ENCODE measurements at places on chromosomes 7 and 10.

GRCh38 chr10:125584954-125585353 lies 98.0 kb downstream of the TEX36 start:
- no peak for DNase-seq

DNA sequence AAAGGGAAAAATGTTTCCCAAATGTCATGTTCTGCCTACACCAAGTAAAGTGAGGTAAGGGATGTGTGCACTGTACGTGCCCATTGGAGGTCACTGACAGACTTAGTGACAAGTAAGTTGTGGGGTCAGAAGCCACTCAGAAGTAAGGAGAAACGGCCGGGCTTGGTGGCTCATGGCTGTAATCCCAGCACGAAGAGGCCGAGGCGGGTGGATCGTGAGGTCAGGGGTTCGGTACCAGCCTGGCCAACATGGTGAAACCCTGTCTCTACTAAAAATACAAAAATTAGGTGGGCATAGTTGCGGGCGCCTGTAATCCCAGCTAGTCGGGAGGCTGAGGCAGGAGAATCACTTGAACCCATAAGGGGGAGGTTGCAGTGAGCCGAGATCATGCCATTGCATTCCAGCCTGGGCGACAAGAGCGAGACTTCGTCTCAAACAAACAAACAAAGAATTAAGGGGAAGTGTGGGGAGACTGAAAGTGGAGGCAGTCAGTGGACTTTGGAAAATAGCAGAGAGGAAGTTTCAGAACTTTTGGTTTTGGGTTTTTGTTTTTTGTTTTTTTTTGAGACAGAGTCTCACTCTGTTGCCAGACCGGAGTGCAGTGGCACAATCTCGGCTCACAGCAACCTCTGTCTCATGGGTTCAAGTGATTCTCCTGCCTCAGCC lies 114.8 kb downstream of the WDFY4 start:
- no peak for DNase-seq

GRCh38 chr10:17867056-17867455 lies 57.9 kb downstream of the MRC1 start:
- no peak for DNase-seq

- DNase-seq, result no peak
These were observed 182.4 kb downstream of the SEM1 start for GRCh38 chr7:96527133-96527827.

DNA sequence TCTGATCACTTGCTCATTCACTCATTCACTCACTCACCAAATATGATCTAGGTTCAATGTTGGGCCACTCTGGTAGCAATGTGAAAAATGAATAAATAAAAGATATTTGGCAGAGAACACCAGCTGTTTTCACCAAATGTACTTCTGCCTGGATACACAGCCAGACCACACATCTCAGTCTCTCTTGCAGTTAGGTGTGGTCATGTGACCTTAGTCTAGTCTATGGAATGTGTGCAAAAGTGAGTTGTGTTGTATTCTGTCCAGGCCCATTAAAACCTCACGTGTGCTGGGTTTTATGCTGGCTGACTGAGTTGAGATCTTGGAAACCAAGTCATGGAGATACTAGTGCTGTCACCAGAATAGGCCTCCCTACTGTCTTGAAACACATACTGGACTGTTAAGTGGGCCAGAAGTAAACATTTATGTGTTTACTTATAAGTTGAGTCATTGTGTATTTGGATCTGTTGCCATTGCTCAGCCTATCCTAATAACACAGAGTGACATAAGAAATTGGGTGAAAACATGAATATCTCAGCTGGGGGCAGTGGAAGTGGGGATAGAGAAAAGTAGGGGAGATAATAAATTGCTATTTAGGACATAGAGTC lies 145.5 kb downstream of the PTEN start:
- no peak for DNase-seq

DNA sequence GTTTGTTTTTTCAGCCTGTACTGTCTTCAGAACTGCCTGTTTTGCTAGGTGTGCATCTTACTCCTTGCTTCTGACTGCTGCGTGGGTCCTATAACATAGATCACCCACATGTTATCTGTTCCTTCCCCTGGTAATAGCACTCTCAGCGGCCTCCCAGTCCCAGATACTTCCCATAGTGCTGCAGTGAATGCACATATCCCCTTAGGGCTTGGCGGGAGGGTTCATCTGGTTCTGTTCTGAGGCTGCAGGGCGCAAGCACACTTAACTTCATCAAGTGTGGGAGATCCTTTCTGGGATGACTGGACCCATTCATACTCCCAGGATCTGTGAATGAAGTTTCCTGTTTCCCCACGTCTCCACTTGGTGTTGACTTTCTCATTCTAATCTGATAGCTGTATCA lies 90.7 kb downstream of the CELF2 start:
- no peak for DNase-seq

DNA sequence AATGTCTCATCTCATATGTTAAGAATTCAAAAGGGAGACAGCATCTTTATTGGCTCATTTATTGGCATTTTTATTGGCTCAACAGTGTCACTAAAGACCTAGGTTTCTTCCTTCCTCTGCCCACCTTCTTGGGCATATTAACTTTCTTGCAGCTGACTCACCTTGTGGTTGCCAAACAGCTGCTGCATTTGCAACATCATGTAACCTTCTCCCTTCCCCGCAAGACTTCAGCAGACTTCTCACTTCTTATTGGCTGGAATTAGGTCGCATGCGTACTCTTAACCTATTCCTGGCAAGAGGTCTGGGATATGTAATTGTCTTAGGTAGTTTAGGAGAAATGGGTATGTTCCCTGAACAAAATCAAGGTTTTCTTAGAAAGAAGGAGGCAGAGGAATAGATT lies 263.2 kb downstream of the POU6F2 start:
- no peak for DNase-seq

- no peak for DNase-seq
These were observed 128.9 kb downstream of the RGS10 start for GRCh38 chr10:119413471-119414080.

GRCh38 chr7:44798649-44799305 lies 2.3 kb downstream of the PPIA start:
- no peak for DNase-seq

GRCh38 chr7:6578114-6579084 lies 1.1 kb downstream of the ZDHHC4 start:
- DNase-seq, result no peak

DNA sequence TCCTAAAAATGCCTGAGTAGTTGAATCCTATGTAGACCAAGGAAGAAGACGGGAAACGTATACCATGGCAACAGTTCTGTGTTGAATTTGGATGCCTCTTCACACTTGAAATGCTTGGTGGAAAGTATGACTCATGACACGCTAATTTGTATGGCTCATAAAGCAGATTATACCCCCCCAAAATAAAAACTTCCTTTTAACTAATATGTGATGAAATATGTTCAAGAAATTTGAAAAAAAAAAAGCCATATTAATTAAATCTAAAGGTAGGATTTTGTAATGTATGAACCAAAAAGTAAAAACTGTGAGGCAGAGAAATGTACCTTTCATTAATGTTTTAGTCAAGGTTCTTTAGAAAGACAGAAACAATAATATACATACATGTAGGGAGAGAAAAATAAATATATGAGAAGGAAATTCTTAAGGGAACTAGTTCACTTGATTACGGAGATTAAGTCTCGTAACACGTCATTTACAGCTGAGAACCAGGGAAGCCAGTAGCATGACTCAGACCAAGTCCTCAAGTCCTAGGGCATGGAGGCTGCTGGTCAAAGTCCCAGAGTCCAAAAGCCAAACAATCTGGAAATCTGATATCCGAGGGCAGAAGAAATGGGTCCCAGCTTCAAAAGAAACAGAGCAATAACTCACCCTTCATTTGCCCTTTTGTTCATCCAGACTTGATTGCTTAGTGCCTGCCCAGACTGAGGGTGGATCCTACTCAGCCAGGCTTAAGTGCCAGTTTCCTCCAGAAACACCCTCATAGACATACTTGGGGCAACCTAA lies 485.1 kb downstream of the SEMA3D start:
- no peak for DNase-seq

DNA sequence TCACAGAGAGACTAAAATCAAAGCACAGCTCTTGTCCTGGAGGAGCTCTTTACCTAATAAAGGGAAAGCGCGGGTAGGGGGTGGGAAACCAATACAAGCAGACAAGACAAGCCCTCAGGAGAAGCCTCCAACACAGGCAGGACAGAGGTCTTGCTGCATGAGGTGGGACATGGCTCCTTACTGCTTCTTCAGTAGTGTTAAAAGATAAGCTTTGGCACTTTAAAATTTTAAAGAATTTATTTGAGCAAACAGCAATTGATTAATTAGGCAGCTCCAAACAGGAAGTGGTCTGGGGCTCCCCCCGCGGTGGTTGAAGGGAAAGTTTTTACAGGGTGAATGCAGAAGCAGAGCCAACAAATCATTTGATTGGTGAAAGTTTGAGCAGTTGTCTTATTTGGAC lies 50.3 kb upstream of the MACC1 start:
- DNase-seq, result no peak

DNA sequence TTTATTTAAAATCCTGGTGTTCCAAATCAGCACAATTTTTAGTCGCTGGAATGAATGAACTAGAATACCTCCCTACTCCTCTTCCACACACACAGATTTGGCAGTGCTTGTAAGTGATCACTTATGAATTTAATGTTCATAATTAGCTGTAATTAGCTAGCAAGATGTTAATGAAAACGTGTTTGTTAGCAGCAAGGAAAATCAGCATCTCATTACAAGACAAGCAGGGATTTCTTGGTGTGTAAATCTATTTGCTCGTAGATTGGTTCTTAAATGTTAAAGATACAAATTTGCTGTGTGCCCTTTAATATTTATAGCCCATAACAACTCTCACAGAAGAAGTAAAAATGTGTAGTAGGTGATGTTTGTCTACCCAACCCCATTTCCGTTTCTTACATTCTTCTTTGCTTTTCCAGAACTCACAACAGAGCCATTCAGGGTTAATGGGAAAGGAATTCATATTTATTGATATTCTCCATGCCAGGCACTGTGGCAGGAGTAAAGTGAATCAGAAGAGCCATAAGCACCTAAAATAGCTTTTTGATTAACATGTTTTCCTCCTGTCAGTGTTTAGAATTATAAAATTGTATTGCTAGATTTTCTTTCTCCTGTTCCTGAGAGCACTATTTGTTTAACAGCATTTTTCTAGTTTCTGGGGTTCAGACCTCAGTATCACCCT lies 49.6 kb downstream of the SEMA3C start:
- no peak for DNase-seq

DNA sequence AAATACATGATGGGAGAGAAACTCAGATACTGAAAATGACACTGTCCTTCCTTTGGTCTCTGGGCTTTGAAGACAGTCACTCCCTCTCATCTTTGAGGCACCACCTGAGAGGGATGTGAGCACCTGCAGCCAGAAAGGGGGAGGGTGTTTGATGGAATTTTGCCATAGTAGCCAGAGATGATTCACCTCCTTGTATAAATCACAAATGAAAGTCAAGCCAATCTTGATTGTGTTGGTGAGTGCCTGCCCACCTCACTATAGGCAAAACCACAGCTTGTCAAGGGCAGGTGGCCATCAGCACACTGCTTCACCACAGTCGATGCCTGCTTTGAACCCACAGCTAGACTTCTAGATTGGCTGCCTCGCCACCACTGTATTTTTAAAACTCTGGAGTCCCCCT lies 48.2 kb downstream of the PON1 start:
- DNase-seq, result no peak

GRCh38 chr7:136183981-136184380 lies 206.8 kb upstream of the MTPN start:
- DNase-seq, result no peak

DNA sequence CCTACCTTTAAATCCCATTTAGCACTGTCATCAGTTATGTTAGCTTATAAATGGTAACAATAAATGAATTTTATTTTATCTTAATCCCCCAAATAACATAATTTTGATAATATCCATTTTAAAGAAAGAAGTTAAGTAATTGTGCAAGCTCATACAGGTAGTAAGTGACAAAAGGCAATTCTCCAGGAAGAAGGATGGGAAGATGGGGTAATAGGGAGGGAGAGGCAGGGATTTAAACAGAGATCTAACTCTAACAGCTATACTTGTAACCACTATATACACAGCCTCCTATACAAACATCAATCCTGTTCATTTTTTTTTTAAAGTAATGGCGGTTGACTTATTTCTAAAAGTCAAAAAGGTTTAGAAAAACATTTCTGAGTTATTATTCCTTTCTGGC lies 119.4 kb downstream of the SGMS1 start:
- no peak for DNase-seq

DNA sequence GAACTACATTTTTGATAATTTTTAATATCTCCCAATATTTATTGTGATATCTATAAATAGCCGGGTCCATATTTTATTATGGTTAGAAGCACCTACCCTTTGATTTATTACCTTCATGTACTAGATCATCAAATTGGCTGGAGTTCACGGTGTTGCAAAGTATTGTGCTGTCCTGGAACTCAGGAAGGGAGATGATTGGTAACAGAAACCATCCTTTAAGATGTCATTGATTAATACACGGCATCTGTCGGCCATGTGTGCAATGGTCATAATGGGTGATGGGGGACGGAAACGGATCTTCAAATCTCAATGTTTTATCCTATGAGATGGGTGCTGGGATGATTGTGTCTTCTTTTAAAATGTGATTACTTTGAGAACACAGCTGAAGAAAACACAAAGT lies 157.0 kb downstream of the NEBL start:
- DNase-seq, result no peak

GRCh38 chr7:151301471-151302462 lies 39.8 kb upstream of the NUB1 start:
- no peak for DNase-seq

GRCh38 chr10:85168243-85168642 lies 839.9 kb downstream of the CCSER2 start:
- DNase-seq, result no peak

DNA sequence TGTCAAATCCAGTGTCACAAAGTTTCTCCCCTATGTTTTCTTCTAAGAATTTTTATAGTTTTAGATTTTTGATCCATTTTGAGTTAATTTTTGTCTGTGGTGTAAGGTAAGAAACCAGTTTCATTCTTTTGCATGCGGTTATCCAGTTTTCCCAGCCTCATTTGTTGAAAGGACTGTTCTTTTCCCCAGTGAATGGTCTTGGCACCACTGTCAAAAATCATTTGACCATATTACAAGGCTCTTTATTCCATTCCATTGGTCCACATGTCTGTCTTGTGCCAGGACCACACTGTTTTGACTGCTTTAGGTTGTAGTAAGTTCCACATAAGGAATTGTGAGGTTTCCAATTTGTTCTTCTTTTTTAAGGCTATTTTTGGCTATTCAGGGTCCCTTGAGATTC lies 64.0 kb downstream of the INPP5A start:
- no peak for DNase-seq

DNA sequence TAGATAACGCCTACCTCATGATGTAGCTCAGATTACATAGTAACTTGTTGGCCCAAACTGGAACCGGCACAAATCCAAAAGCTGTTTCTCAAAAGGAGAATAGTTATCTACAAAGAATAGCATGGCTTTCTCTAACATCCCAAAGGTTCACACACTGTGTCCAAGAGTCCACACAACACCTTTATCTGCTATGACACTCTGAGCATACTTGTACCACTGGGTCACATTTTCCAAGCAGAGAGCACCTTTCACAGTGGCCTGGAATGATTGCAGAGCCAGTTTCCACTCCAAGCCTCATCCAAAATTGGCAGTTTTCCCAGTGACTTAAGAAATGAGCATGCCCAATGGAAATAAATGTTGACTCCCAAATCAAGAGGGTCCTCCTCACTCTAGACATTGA lies 155.3 kb downstream of the VWC2 start:
- no peak for DNase-seq

Measured in retina (tissue), 1 donor.